ENCODE measurements at places on chromosomes 1 and 21.

GRCh38 chr1:24717887-24718650, 27.2 kb upstream of the CLIC4 start:
- no peak for DNase-seq

GRCh38 chr1:47972864-47973432, 24.2 kb downstream of the TRABD2B start:
- no peak for DNase-seq

- no peak for DNase-seq
These were observed 5.1 kb downstream of the CA14 start for GRCh38 chr1:150262388-150263320.

DNA sequence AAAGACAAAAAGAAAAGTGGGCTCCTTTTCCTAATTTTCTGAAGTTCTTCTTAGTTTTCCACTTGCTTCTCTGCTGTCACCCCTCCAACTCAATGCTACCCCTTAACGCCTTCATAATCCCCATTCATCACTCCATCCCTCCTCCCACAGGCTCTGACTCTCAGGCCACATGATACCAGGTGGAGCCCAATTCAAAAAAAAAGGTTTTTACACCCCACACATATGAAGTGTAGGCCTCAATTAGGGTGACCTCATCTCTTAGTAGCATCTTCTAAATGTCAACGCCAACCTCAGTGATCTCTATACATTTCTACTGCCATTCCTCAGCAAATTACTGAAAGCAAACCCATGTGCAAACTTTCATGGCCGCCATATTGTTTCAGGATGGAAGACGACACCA, 6.4 kb downstream of the SSBP3 start:
- DNase-seq, result no peak

- DNase-seq, result no peak
These were observed 45.8 kb downstream of the FOXD2 start for GRCh38 chr1:47483651-47484050.

DNA sequence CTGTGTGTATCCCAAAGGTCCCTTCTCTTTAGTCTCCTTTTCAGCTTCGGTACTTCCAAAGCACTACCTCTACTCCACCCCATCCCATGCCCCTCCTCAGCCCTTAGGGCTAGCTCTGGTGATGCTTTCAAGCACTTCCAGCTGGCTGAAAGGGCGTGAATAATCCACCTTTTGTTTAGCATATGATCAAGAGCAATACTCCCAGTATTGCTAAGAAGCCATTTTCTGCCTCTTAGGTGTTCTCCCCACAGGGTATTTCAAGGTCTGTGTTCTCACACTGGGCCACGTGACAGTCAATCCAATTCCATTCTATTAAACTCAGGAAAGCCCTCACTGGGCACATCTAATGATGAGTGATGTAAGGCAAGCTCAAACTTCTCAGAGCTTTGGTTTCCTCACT, 298.5 kb upstream of the PROX1 start:
- no peak for DNase-seq

- DNase-seq, result peak; percentile 92
These were observed at the start of gene PHGDH for GRCh38 chr1:119711804-119712341. PHGDH (plus strand) TSS chr1:119711934; CDS start chr1:119712023, 89 bp downstream.

GRCh38 chr1:147722124-147722523, 38.3 kb downstream of the GJA5 start:
- no peak for DNase-seq

DNA sequence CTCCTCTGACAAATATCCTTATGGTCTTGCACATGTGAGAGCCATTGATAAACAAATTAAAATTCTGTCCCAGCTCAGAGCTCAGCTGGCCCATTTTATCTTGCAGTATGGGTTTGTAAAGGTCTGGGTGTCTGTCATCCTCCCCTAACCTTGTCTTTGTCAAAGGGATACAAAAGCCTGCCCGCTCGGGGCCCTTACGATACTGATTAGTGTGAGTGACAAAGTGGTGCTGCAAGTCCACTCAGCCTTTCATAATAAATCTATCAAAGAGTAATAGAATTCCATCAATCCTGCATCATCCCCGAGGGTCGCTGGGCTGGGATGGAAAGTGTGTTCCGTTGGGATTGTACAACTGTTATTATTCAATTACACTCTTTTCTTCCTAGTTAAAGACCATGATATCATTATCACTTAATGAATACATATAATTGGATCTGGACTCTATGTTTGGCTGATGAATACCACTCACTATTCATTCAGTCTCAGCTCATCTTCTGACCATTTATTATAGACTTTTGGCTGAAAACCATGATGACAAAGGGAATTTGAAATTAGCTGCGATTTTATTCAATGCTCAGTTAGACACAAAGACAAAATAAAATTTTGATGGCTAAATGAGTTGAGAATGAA, 122.5 kb upstream of the FOXD3 start:
- DNase-seq, result no peak

DNA sequence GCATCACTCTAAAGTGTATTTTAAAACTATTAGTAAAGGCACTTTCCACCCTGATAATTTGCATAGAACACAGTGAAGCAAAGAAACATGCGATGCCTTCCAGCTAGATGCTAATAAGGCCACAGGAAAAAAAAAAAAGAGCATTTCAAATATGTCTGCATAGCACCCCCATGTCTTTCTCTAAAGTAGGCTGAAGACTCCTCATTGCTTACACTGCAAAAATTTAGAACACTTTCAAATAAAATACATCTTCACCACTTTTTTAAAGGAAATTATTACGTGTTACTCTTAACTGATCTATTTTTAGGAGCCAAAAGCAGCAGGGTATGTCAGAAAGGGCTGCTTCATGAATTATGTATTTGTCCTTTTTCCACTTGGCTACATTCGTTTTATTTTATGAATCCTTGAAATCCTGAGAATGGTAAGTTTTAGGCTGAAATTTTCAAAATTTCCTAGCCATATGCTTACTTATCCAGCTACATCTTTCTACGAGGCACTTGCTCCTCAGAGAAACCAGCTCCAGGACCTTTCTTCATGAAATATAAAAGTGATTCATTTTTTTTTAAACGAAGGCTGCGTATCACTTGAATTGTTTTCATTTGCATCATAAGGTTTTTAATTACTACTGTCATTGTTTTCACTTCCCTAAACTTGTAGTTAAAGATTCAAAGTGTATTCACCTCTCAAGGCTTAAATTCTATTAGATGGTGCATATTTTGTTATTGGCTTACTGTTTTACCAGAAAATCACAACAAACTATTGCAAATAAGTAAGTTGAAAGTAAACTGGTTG, 513.0 kb downstream of the PTPRC start:
- no peak for DNase-seq

GRCh38 chr1:56494306-56494705, 85.1 kb downstream of the PLPP3 start:
- no peak for DNase-seq

DNA sequence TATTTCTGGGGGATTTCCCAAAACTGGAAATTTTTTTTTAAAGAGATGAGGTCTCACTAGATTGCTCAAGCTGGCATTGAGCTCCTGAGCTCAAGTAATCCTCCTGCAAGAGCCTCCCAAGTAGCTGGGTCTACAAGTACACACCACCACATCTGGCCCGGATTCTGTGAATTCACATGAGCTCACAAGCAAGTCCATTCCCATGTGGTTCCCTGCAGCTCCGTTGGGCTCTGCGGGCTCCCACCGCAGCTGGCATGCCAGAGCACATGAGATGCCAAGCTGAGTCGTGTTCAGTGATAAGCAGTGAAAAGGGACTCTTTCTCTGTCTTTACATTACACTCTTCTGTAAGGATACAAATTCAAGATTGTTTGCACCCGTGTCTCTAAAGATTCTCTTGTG, 21.9 kb upstream of the TTF2 start:
- no peak for DNase-seq

GRCh38 chr1:179251675-179252074, 22.2 kb upstream of the ABL2 start:
- DNase-seq, result peak; percentile 21

- DNase-seq, result no peak
These were observed 26.4 kb upstream of the DPH5 start for GRCh38 chr1:101051688-101052638.

GRCh38 chr1:181043025-181043888, 9.5 kb downstream of the MR1 start:
- peak; percentile 71 for DNase-seq

GRCh38 chr21:17352996-17353655, 159.7 kb upstream of the CXADR start:
- no peak for DNase-seq

DNA sequence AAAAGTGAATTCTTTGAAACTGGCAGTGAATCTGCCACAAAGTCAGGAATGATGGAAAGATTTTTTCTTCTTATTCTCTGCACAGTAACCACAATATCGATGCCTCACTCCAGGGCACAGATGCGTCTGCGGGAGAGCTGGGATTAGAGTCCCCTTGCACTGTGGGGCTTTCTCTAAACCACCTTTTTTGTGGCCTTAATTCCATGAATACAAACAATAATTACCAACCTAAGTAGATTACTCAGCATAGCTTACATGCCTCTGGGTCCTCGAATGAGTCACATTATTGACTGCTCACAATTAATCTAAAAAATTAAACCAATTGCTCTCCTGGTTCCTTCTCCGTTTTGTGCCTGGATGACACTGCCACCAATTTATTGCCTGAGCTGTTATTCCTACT, 125.8 kb downstream of the KAZN start:
- DNase-seq, result no peak

- DNase-seq, result no peak
These were observed 14.3 kb upstream of the CXADR start for GRCh38 chr21:17498586-17498985.

DNA sequence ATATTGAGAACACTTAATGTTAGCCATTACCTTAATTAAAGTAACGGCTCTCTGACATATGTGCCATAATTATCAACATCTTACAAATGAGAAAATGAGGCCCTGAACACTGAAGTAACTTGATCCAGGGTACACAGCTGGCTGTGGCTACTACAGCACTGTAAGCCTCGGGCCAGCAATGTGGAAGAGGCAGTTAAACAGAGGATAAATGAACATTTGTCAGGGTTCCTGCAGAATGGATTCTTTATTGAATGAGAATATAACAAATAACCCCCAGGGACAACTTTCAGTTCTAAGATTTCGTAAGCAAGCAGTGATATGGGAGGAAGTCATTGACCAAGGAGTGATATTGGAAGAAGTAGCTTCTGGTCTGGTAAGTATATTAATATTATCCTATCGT, 70.5 kb upstream of the SCYL3 start:
- no peak for DNase-seq

DNA sequence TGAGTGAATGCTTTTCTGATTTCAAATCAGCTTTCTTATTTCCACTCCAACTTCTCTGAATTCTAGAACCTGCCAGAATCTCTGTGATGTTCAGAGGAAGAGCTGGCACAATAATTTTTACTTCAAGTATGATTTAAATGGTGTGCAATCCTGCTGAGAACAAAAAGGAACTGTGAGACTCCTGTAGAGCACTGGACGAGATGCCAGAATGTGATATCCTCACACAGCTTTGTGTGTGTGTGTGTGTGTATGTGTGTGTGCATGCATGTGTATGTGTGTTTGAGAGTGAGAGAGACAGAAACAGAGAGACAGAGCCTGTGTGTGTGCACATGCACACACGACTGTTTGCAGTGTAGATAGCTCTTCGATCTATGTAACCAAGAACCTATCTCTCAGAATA, 713.6 kb upstream of the ZP4 start:
- no peak for DNase-seq

- peak; percentile 49 for DNase-seq
These were observed at the start of gene ARHGEF16 for GRCh38 chr1:3453891-3454810. ARHGEF16 (plus strand) TSS chr1:3454665; CDS start chr1:3463085, 8,420 bp downstream.

DNA sequence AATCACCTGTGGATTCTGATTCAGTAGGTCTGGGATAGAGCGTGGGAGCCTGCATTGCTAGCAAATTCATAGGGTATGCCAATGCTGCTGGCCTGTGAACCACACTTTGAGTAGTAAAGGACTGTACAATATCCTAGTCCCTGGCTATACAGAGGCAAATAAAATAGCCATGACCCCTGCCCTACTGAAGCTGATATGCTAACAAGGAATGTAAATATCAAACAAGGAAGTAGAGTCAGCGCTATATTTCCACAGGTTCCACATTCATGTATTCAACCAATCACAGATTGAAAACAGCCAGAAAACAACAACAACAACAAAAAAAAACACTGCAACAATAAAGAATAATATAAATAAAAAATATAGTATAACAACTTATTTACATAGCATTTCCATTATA, 77.8 kb downstream of the TM2D1 start:
- no peak for DNase-seq

DNA sequence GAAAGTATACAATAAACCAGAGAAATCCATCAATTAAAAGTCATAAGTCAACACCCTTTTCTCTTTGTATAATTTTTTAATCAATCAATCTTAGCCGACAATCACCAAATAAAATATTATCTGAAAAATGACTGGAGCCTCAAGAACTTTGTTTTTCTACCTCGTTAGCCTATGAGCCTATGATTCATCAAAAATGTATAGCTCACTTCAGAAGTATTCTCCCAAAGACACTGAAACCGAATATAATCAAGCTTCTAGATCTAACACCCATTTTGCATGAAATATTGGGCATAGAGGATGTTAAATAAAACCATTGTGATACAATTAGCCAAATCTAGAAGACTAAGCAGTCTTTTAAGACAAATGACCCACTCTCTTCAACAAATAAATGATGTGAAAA, 17.8 kb upstream of the RSBN1 start:
- DNase-seq, result no peak

- DNase-seq, result peak; percentile 51
These were observed 9.8 kb upstream of the GJA8 start for GRCh38 chr1:147892731-147893214.

DNA sequence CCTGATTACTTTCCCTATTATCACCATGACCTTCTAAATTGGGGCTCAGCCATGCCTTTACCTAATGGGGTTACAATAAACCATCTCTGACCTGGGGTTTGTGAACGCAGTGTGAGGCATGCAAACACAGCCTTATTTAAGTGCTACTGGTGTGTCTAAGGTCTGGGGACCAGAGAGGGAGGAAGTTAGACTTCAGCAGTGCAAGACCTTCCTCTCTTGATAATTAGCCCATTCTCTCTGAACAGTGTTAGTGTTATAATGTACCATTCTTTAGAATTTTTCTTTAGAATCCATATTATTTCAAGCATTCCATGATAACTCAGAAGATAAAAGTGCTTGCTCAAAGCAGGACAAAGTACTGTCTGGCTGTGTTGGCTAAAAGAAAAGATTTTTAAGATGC, 10.5 kb upstream of the LRRC8D start:
- DNase-seq, result no peak
